SJCRH30 (cell line): ENCODE measurements at places on chromosomes 16 and 17. TPM values are rescaled to one million over a fixed set of nuclear protein-coding genes. Genes with fewer than 3 reads are reported as not detected.

Gene CDH8
- total RNA-seq: not detected in 2 replicates

DNA sequence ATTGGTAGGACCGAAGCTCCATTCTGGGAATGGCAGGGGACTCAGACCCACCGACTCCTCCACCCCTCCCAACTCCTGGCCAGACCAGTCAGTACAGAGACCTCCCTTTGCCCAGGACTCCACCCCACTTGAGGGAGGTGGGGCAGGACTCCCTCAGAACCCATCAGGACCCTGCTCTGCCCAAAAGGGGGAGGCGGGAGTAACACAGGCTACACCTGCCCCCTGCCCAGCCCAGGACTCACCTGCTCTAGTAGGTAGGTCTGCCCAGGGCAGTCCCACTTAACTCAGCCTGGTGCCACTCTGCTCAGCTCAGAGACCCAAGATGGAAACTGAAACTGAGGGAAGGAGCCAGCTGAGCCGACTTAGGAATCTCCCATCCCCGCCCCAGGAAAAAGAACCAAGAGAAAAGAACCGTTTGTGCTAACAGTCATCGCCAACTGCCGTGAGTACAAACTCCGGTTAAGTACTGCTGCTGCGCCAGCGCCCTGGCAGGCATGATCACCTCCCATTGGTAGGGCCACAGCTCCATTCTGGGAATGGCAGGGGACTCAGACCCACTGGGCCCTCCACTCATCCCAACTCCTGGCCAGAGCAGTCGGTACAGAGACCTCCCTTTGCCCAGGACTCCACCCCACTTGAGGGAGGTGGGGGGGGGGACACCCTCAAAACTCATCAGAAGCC is 503 bp downstream of the DHX58 start:
- DNase-seq: no peak

DNA sequence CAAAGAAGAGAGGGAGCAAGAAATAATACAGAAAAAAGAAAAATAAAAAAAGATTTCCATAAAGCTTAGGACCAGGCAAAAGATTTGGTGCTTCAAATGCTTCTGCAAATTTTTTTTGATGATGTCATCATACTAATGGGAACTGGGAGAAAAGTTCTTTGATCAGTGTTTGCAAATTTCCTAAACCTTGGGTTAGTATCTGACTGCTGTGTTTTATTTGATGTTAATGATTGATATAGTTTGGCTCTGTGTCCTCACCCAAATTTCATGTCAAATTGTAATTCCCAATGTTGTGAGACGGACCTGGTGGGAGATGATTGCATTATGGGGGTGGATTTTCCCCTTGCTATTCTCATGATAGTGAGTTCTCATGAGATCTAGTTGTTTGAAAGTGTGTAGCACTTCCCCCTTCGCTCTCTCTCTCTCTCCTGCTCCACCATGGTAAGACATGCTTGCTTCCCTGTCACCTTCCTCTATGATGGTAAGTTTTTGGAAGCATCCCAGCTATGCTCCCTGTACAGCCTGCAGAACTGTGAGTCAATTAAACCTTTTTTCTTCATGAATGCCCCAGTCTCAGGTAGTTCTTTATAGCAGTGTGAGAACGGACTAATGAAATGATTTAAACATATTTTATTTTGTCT is 72.6 kb downstream of the TMEM100 start:
- no peak for DNase-seq

- DNase-seq: no peak
These were observed 250.4 kb downstream of the MRTFB start for GRCh38 chr16:14321542-14321941.

DNA sequence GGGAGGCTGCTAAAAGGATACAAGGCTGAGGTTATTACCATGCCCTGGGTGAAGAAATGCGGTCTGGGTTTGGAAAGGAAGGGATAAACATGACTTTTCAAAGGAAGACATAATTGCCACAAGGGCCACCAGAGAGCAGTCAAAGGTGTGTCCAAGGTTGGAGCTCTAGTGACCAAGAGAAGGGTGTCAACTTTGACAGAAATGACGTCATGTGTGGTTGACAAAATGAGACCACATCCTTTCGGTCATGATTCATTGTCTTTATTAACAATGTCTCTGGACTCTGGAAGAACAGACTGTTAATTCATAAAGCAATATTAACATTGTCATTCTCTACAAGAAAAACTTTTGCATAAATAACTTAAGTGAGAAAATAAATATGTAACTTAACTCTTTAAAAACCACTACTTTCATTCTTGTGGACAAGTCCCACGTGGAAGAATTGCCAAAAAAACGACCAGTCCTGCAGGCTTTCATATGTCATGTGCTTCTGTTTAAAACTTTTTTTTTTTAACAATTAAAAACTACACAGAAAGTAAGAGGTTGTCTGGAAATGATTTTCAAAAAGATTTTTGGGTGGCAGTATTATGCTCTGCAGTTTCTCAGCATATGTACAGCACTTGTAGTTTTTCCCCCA is 5.0 kb downstream of the SOST start:
- no peak for DNase-seq
